ENCODE measurements at places on chromosomes 5 and 9.

GRCh38 chr9:81132796-81133195 lies 556.6 kb downstream of the TLE1 start:
- H3K4me3 ChIP-seq: no peak overlapping the region
- no peak for DNase-seq
- H3K4me1 ChIP-seq: no peaks in the 10 kb centered on the region
- no peaks in the 10 kb centered on the region for H3K27me3 ChIP-seq
- no peak overlapping the region for H3K27ac ChIP-seq

GRCh38 chr5:130034566-130035210 lies 130.4 kb downstream of the CHSY3 start:
- no peak for DNase-seq
- no peak overlapping the region for H3K4me3 ChIP-seq
- no peak overlapping the region for H3K27ac ChIP-seq
- no peaks in the 10 kb centered on the region for H3K4me1 ChIP-seq
- H3K36me3 ChIP-seq: no peaks in the 10 kb centered on the region
- no peaks in the 10 kb centered on the region for H3K27me3 ChIP-seq

DNA sequence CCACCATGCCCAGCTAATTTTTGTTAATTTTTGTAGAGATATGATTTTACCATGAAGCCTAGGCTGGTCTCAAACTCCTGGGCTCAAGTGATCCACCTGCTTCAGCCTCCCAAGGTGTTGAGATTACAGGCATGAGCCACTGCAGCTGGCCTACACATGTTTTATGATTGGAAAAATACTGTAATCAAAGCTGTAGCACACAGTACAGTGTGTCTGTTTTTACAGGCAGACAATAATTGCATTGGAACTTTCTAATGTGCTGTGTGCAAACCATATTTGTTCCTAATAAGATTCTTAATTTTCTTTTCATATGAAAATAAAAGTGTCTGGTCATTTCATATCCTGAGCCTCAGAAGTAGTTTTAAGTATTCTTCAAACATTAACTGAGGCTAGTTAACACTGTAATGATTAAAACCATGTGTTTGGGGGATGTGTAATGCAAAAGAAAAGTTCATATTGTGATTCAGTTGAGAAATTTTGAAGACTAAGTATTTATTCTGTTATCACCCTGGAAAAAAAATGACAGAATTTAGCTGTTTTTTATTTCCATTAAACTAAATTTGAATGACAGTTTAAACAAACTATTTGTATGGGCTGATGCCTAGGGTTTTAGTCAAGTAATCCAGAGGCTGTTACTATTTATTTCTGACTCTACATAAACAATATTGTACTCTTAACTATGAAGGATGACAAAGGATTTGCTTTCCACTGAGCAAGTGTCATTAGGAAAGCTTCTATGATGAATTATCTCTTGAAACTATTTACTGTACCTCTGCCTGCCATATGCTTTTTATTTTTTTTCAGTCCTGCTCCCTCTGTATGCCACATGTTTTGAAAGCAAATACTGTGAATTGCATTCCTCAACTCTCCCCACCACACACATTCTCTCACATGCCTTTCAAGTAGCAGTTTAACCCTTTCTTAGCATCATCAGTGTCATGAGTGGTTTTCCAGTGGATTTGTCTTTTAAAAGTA lies 111.5 kb downstream of the MTREX start:
- H3K27me3 ChIP-seq: no peaks in the 10 kb centered on the region
- H3K27ac ChIP-seq: peak overlapping the region; percentile 30
- no peak for DNase-seq
- peaks cover 70% of the 10 kb centered on the region for H3K36me3 ChIP-seq

DNA sequence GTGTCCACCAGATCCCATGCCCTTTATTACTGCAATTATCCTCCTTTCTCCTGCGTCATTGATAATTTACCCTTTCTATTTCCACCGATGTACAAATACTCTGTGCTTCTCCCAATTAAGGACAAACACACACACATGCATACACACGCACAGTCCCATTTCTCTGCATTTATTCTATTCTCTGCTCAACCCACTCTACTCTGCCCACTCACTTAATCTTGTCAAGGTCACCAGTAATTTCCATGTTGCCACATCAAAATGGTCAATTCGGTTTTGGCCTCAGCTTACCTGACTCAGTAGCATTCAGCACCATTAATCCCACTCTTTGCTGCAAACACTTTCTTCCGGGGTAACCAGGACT lies 14.6 kb upstream of the STRBP start:
- H3K27ac ChIP-seq: no peak overlapping the region
- no peak for DNase-seq
- H3K36me3 ChIP-seq: no peaks in the 10 kb centered on the region
- no peak overlapping the region for H3K4me3 ChIP-seq
- H3K27me3 ChIP-seq: no peaks in the 10 kb centered on the region
- no peaks in the 10 kb centered on the region for H3K4me1 ChIP-seq

- no peak overlapping the region for H3K4me3 ChIP-seq
- H3K27me3 ChIP-seq: no peaks in the 10 kb centered on the region
- no peaks in the 10 kb centered on the region for H3K36me3 ChIP-seq
- H3K27ac ChIP-seq: no peak overlapping the region
- peaks cover 36% of the 10 kb centered on the region for H3K4me1 ChIP-seq
These were observed 232.2 kb downstream of the SYK start for GRCh38 chr9:91033797-91034196.

DNA sequence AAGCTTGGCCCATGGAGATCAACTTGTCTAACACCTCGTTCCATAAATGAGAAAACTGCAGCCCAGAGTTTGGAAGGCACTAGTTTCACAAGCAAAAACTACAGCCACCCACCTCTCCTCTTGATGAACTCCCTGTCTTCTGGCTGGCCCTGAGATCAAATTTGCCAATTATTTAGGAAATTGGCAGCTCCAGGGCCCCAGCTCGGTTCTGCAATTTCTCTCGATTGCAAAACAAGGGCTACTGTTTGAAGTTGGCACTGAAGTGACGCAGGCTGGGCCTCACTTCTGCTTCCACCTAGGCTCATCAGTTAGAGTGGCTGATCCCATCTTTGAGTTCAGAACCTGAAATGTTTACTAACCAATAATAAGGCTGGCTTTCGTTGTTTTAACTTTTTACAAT lies 3.7 kb upstream of the GPX3 start:
- no peak overlapping the region for H3K4me3 ChIP-seq
- H3K36me3 ChIP-seq: no peaks in the 10 kb centered on the region
- DNase-seq: no peak
- H3K27ac ChIP-seq: peak overlapping the region; percentile 30

GRCh38 chr9:126699401-126699881 lies 85.7 kb downstream of the LMX1B start:
- no peaks in the 10 kb centered on the region for H3K36me3 ChIP-seq
- no peak overlapping the region for H3K4me3 ChIP-seq
- peaks cover 7% of the 10 kb centered on the region for H3K4me1 ChIP-seq
- no peaks in the 10 kb centered on the region for H3K27me3 ChIP-seq
- DNase-seq: no peak

DNA sequence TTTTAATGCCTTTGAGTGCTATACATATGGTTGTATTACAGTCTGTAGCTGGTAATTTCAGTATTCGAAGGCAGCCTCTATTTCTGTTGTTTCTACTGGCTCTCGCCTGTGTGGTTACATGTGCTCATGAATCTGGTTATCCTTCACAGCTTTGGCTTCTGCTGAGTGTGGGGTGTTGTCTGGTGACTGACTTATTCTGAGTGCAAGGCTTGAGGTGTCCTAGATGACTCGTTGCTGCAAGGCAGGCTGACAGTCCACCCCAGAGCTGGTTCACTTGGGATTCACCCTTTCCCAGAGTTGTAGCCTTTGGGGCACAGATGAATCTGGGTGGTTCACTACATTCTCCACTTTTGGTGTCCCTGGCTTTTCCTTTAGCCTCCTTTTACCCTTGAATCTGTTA lies 41.4 kb downstream of the PDE8B start:
- no peaks in the 10 kb centered on the region for H3K36me3 ChIP-seq
- no peaks in the 10 kb centered on the region for H3K27me3 ChIP-seq
- H3K4me3 ChIP-seq: no peak overlapping the region
- DNase-seq: no peak
- no peak overlapping the region for H3K27ac ChIP-seq

GRCh38 chr5:174625591-174626350 lies 98.6 kb upstream of the MSX2 start:
- no peak for DNase-seq
- H3K27ac ChIP-seq: no peak overlapping the region
- H3K4me3 ChIP-seq: no peak overlapping the region
- no peaks in the 10 kb centered on the region for H3K36me3 ChIP-seq
- H3K27me3 ChIP-seq: no peaks in the 10 kb centered on the region

- H3K36me3 ChIP-seq: no peaks in the 10 kb centered on the region
- no peaks in the 10 kb centered on the region for H3K4me1 ChIP-seq
- H3K27ac ChIP-seq: no peak overlapping the region
These were observed 142.8 kb upstream of the PDE4D start for GRCh38 chr5:60036192-60036938.

DNA sequence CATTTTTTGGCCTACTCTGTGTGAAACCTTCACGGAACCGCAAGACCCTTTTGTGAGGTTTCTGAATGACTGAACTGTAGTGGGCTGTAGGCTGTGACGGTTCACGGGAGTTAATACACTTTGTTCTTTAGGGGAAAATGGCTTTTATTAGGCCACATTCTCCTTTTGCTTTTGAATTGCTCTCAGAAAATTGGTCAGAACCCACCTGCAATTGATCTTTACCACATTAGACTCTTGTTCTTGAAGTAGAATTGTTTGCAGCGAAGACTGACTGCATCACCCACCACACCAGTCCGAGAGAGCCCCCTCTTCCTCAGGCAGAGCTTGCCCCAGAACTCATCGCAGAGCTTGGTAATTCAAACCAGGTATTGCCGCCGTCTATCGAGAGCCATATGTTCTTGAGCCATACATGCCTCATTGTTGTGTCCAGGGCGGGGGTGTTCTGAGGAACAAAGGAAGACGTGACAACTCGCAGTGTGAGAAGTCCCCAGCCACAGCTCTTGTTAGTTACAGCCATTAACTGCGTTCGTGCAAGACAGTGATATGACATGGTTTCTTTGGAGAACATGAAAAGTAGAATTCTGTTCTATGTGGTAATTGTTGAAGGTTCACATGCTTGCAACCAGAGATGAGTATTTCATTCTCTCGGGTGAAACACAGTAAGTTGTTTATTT lies 166.4 kb upstream of the OTULINL start:
- peaks cover 31% of the 10 kb centered on the region for H3K4me1 ChIP-seq
- peaks cover 6% of the 10 kb centered on the region for H3K36me3 ChIP-seq
- H3K27ac ChIP-seq: no peak overlapping the region
- no peaks in the 10 kb centered on the region for H3K27me3 ChIP-seq

GRCh38 chr5:9624196-9624947 lies 5.8 kb downstream of the TAS2R1 start:
- no peak for DNase-seq
- H3K36me3 ChIP-seq: no peaks in the 10 kb centered on the region
- H3K4me1 ChIP-seq: no peaks in the 10 kb centered on the region
- no peak overlapping the region for H3K4me3 ChIP-seq

- H3K4me1 ChIP-seq: no peaks in the 10 kb centered on the region
- H3K4me3 ChIP-seq: no peak overlapping the region
- no peak for DNase-seq
- H3K27ac ChIP-seq: no peak overlapping the region
- H3K36me3 ChIP-seq: no peaks in the 10 kb centered on the region
These were observed 9.3 kb upstream of the GOLGA1 start for GRCh38 chr9:124950050-124950718.

DNA sequence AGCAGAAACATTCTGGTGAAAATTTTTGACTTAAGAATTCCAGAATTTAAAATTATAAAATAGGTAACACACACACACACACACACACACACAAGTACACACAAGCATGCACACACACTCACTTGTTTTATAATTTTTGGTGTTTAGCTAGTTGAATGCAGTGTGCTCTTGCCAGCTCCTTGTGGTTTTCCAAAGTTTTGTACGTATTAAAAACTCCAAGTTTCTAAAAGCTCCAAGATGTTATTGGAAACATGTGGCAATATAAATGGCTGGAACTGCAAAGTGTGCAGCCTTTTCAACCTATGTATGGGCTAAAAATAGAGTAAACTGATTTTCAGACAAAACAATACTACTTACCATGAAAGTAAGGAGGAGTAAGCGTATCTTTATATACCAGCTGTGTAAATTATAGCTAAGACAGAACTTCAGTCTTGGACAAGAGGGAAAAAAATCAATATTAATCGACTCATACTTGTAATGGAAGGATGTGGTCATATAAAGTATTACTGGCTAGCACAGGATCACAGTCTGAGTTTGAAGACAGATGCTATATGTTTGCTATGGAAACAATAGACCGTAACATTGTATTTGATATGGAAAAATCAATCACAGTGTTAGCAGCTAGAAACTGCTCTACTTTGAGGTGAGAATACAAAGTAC lies 727.1 kb upstream of the GRAMD2B start:
- H3K27me3 ChIP-seq: no peaks in the 10 kb centered on the region
- peaks cover 15% of the 10 kb centered on the region for H3K4me1 ChIP-seq
- H3K36me3 ChIP-seq: no peaks in the 10 kb centered on the region

DNA sequence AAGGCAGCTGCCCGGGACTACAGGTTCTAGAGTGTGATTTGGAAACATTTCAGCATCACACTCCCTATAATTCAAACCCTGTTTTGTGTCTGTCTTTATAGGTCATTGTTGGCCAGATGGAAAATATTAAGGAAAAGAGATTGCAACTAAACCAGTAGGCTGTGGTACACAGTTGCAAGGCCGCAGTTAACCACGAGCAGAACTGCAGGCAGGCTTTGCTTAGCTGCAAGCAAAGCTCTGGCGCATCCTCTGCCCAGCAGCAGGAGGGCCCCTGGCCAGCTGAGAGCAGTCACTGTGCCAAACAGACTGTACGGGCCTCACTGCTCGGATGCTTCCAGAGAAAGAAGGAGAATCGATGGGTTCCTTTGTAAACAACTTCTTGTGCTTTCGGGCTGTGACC lies 204.5 kb downstream of the DENND1A start:
- H3K36me3 ChIP-seq: no peaks in the 10 kb centered on the region
- H3K4me3 ChIP-seq: no peak overlapping the region
- DNase-seq: no peak
- no peaks in the 10 kb centered on the region for H3K4me1 ChIP-seq

- H3K4me1 ChIP-seq: no peaks in the 10 kb centered on the region
- no peak for DNase-seq
- no peaks in the 10 kb centered on the region for H3K27me3 ChIP-seq
- H3K27ac ChIP-seq: no peak overlapping the region
These were observed 100.1 kb downstream of the KCNIP1 start for GRCh38 chr5:170603578-170604565.

DNA sequence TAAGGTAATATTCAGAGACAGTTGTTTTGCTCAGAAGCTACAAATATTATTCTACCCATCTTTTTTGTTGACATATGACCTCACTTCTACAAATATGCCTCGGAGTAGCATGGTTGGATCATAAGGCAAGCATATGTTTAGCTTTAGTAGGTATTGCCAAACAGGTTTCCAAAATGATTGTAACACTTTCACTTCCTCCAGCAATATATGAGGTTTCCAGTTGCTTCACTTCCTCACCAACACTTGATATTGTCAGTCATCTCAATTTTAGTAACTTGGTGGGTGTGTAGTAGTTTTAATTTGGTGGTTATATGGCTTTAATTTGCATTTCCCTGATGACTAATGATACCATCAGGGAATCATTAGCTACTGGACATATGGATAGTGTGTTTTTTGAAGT lies 46.7 kb downstream of the TNFSF8 start:
- H3K4me1 ChIP-seq: no peaks in the 10 kb centered on the region
- no peak for DNase-seq
- no peaks in the 10 kb centered on the region for H3K27me3 ChIP-seq
- no peak overlapping the region for H3K27ac ChIP-seq

GRCh38 chr5:1462358-1462757 lies 17.1 kb upstream of the SLC6A3 start:
- H3K27me3 ChIP-seq: no peaks in the 10 kb centered on the region
- no peak overlapping the region for H3K4me3 ChIP-seq
- peaks cover 11% of the 10 kb centered on the region for H3K36me3 ChIP-seq
- H3K27ac ChIP-seq: no peak overlapping the region

Data from esophagus squamous epithelium (tissue), 5 donors.